GM04504 (cell line): ENCODE measurements at places on chromosomes 16 and 17.

DNA sequence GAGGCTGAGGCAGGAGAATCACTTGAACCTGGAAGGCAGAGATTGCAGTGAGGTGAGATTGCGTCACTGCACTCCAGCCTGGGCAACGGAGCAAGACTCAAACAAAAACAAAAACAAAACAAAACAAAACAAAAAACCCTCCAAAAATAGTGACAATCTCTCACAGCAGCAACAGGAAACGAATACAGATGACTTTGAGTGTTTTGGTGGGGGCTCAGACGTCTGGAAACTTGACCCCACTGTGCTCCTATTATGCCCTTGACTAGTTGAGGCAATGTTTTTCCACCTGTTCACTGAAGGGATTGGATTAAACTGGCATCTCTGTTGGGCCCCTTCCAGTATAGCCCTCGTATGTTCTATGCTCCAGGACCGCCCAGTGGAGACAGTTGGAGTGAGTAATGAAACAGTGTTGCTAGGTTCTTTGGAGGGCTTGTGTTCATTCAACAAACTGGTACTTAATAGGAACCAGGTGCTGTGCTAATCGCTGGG lies 167.0 kb downstream of the UTP18 start:
- no peak for DNase-seq

- no peak for DNase-seq
These were observed 17.4 kb upstream of the C17orf107 start for GRCh38 chr17:4881761-4882555.

GRCh38 chr16:70520612-70521297 lies 2.6 kb downstream of the COG4 start:
- DNase-seq = peak; percentile 55

DNA sequence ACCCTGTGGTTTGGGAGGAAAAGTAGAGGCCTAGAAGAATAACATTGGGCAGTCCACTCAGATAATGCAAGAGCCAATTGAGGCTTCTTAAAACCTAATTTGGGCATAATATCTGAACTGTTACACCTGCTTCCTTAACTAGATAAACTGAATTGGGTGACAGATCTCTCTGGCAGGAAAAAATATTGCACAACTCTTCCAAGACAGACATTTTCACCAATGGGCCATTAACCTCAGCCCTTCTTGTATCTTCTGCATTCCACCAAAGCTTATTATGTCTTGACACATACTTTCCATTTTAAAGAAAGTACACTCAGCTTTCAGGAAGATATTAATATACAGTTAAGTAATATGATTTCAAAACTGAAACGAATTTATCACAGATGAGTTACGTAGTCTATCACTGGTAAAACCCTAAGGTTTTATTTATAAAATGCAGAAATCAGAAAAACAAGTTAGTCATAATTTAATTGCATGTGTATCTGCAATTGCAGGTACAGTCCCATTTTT lies 79.9 kb upstream of the MON1B start:
- no peak for DNase-seq

DNA sequence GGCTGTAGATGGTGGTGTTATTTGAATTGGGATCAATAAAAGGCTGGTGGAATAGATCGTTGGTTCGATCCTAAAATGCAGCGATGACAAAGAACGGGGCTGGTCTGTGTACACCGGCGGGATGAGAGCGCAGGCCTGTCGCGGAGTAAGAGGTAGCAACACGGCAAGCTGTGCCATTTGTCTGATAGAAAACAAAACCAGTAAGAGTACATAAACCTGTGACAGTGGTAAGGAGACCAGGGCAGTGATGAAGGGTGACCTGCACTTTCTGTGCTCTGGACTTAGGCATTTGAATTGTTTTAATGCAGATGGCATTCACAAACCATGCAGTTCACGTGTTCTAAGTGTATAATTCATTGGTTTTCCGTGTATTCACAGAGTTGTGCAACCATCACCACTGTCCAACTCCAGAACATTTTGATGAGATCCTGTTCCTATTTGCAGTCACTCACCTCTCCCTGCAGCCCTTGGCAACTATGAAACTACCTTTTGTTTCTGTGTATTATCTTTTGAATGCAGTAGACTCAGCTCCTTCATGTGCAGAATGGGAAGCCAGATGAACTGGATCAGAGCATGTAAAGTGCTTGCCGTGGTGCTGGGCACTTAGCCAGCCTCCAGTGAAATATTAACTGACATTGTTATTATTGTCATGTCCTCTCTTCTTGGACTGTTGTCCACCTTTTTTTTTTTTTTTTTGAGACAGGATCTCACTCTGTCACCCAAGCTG lies 286.1 kb downstream of the SNX29 start:
- DNase-seq = no peak

GRCh38 chr16:11520442-11520841 lies 66.3 kb downstream of the LITAF start:
- no peak for DNase-seq

DNA sequence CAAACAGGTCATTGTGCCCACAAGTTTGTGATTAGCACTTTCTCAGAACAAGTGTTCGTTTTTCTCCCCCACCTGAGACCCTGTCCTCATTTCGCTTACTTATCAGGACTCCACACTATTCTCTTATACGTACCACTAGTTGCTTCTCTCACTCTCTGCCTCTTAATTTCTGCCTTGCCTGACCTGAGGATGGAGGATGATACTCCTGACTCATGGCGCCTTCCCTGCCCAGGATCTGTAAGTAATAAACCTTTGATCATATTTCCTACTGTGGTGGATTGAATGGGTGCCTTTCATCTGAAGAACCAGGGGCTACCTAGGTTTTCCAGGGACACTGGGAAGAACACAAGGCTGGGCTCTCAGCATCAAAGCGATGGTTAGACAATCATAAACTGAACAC lies 39.8 kb upstream of the BPTF start:
- no peak for DNase-seq
